Hypothalamus (tissue), 51 donors: ENCODE measurements at places on chromosomes 6 and 20.

DNA sequence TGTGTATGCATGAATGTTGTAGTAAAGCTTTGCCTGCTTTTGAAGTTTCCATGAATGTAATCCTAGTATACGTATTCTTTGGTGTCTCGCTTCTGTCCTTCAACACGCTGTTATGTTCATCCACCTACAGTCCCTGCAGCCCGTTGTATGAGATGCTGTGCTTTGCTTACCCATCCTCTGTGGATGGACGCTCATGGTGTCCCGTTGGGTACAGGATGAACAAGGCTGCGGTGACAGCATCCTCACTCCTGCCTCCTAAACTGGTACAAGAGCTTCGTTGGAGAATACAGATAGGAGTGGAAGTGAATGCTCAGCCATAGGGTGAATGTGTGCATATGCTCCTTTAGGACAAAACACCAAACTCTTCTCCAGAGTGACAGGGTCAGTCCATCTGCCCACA lies 366.2 kb downstream of the ZFAND3 start:
- DNase-seq: no peak

DNA sequence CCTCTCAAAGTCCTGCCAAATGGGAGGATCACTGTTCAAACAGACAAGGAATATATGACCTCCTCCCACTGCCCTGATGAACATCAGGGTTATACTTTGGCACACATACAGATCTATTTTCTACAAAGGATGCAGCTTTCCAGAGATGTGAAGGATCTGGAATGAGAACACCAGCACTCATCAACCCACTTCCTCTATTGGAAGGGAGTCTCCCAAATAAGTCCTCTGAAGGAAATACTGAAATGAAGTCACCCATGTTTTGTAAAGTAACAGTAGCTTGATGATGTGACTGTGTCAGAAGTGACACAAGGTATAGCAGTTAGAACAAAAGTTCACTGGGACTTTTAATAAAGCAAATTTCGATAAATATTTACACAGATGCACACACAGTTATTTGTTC lies 104.9 kb downstream of the OGFRL1 start:
- no peak for DNase-seq

GRCh38 chr6:81761197-81761596 lies 8.7 kb upstream of the TENT5A start:
- no peak for DNase-seq

DNA sequence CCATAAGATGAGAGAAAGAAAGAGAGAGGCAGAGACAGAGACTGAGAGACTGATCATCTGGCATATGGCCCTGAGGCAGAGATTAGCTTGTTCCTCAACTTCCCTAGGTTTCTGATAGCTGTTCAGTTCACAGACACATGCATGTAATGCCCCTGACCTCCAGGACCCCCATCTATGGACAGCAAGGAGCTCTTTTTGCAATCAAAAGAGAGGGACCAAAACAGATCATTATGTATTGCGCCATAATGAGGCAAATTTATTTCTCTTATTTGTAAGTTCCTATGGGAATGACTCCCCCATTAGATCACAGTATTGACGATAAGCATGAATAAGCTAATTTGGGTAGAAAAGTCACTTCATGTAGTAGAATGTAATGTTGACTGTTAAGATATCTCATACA lies 25.6 kb downstream of the KCNQ5 start:
- no peak for DNase-seq

GRCh38 chr20:8808202-8808535 lies 260.7 kb upstream of the PLCB4 start:
- DNase-seq: no peak

DNA sequence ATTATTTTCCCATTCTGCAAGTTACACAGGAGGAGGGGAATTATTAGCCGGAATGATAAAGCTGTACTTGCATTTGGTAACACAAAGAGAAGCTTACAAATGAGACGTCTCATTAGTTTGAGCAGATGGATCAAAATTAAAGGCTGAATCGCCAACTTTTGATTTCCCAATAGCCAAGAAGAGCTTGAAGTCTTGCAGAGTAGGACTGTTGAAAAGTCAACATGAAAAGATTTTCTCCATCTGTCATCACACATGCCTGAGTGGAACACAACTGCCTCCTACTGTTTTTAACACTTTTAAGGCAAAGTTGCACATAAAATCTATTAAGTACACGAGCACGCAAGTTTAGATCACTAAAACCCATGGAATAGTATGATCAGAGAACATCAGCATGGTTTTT lies 176.2 kb downstream of the ASCC3 start:
- no peak for DNase-seq
